Spleen (tissue), 13 donors: ENCODE measurements at places on chromosomes 6 and 20. TPM values are rescaled to one million over a fixed set of nuclear protein-coding genes. Genes with fewer than 3 reads are reported as not detected.

GRCh38 chr20:36541227-36541767, at the start of gene MYL9:
TSS of gene MYL9 (plus strand) at chr20:36541519. CDS start at chr20:36544885, 3,366 bp downstream.
- H3K27me3 ChIP-seq, result no peaks in the 10 kb centered on the region
- peak; percentile 92 for DNase-seq
- H3K27ac ChIP-seq, result peak within 1 kb of the TSS; percentile 86
- peaks cover 57% of the 10 kb centered on the region for H3K4me1 ChIP-seq
- H3K36me3 ChIP-seq, result no peaks in the 10 kb centered on the region

DNA sequence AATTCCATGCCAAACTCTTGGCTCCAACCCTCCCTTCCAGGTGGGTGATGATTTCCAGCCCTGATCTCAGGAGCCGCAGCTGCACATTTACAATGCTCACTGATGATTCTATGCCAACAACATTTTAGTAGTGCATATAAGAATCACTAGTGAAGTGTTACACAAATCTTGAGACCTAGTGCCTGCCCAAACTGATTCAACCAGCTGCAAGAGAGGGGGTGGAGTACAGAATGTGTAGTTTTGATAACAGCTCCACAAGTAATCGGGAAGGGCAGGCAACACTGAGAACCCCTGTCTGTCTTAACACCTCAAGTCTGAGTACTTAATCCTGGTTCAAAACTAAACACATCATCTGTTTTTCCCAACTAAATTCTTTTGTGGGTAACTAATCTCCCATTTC, 91.7 kb downstream of the PRDM1 start:
- no peaks in the 10 kb centered on the region for H3K36me3 ChIP-seq
- H3K27me3 ChIP-seq, result no peaks in the 10 kb centered on the region
- peaks cover 22% of the 10 kb centered on the region for H3K4me1 ChIP-seq
- no peak for DNase-seq
- no peak overlapping the region for H3K4me3 ChIP-seq

- H3K4me1 ChIP-seq, result peaks cover 10% of the 10 kb centered on the region
- DNase-seq, result no peak
- no peak overlapping the region for H3K27ac ChIP-seq
- no peaks in the 10 kb centered on the region for H3K27me3 ChIP-seq
- H3K4me3 ChIP-seq, result no peak overlapping the region
- no peaks in the 10 kb centered on the region for H3K36me3 ChIP-seq
Measured at GRCh38 chr6:108556250-108556649, 4.5 kb upstream of the FOXO3 start.

DNA sequence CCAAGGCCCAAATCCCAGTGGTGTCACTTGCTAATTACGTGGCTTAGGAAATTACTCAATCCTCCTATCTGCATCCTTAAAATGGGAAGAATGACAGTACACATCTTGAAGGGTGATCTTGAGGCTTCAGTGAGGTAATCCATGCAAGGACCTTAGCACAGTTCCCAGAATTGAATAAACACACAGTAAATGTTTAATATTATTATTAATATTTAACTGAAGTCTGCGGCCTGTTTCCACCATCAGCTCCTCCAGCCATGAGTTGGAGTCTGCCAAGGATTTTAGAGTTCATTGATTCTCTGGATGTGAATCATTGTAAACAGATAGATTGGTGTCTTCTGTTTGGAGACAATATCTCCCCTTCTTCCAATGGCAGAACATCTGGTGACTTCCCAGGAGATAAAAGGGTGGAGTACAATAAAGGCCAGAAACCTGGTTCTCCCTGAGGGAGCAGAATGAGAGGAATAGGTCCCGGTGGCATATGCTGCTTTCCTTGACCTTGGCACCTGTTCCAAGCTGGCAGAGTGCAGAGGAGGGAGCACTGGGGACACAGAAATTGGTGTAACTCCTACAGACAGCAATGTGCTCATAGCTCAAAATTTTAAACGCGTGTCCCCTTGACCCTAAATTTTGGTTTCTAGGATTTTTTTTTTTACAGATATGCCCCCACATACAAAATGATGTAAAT, 25.4 kb downstream of the UNC5CL start:
- H3K27ac ChIP-seq, result no peak overlapping the region
- no peaks in the 10 kb centered on the region for H3K27me3 ChIP-seq
- H3K4me3 ChIP-seq, result no peak overlapping the region
- no peaks in the 10 kb centered on the region for H3K36me3 ChIP-seq
- no peak for DNase-seq

- H3K4me3 ChIP-seq, result no peak overlapping the region
- peak overlapping the region; percentile 61 for H3K27ac ChIP-seq
- H3K36me3 ChIP-seq, result no peaks in the 10 kb centered on the region
- H3K27me3 ChIP-seq, result no peaks in the 10 kb centered on the region
- H3K4me1 ChIP-seq, result peaks cover 93% of the 10 kb centered on the region
- no peak for DNase-seq
Measured at GRCh38 chr6:158799051-158799792, 19.9 kb downstream of the EZR start.

DNA sequence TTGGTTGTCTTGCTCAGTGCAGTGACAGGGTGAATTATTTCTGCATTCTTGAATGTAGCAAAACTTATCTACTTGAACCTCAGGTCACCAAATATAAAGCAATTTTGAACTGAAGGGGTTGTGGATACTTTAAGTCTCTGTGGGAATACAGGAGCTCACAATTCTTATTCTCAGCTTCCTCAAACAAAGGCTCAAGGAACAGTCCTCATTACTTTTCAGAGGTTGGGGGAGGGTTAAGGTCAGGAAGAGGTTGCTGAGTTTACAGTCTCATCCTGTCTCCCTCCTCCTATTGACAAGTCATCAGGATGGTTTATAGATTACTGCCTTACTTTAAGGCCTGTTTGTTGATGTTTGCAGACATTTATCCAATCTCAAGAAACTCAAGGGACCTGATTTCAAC, 143.6 kb upstream of the SPACA1 start:
- H3K27me3 ChIP-seq, result no peaks in the 10 kb centered on the region
- H3K36me3 ChIP-seq, result no peaks in the 10 kb centered on the region
- H3K27ac ChIP-seq, result no peak overlapping the region
- H3K4me1 ChIP-seq, result peaks cover 34% of the 10 kb centered on the region

DNA sequence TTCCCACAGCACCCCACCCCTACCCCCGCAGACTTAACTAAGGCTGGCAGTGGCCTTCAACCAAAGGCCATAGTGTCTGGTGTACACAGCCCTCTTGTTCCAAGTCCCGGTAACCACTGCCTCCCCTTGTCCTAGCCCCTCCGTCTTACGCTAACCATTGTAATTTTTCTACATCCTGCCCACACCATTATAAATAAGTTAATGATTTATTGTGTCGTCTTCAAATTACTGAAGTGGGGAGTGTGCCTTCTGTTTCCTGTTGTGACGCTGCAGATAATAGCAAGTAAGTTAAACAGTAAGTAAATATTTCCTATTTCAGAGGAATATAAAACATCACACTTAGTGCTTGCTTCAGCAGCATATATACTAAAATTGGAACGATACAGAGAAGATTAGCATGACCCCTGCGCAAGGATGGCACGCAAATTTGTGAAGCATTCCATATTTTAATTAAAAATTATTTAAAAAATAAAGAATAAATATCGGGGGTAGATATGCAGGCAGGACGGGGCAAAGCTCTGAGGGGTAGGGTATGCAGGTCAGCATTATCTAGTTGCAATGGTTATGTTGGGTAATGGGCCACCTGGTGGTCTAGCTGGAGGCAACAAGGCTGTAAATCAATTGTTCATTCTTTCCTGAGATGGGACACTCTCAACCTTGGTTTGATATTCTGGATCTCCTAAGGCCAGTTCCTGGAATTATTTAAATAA, 15.1 kb downstream of the SRSF6 start:
- H3K27ac ChIP-seq, result no peak overlapping the region
- H3K27me3 ChIP-seq, result no peaks in the 10 kb centered on the region
- H3K36me3 ChIP-seq, result peaks cover 15% of the 10 kb centered on the region
- DNase-seq, result no peak
- no peaks in the 10 kb centered on the region for H3K4me1 ChIP-seq

GRCh38 chr6:34587325-34587724, 31.2 kb upstream of the SPDEF start:
- no peak overlapping the region for H3K27ac ChIP-seq
- no peak for DNase-seq
- peaks cover 4% of the 10 kb centered on the region for H3K4me1 ChIP-seq

- H3K4me1 ChIP-seq, result no peaks in the 10 kb centered on the region
- no peak overlapping the region for H3K27ac ChIP-seq
- H3K27me3 ChIP-seq, result no peaks in the 10 kb centered on the region
- no peaks in the 10 kb centered on the region for H3K36me3 ChIP-seq
- DNase-seq, result no peak
Measured at GRCh38 chr20:39632757-39633156, 670.6 kb downstream of the DHX35 start.

- H3K4me1 ChIP-seq, result no peaks in the 10 kb centered on the region
- no peaks in the 10 kb centered on the region for H3K36me3 ChIP-seq
- DNase-seq, result no peak
- no peak overlapping the region for H3K27ac ChIP-seq
Measured at GRCh38 chr6:138493413-138493812, 5.9 kb downstream of the NHSL1 start.

GRCh38 chr6:149941583-149942460, at the start of gene ULBP2:
TSS of gene ULBP2 (plus strand) at chr6:149942014. CDS start at chr6:149942073, 59 bp downstream.
- H3K4me1 ChIP-seq, result peaks cover 20% of the 10 kb centered on the region
- no peaks in the 10 kb centered on the region for H3K36me3 ChIP-seq
- peaks cover 67% of the 10 kb centered on the region for H3K27me3 ChIP-seq
- no peak within 1 kb of the TSS for H3K27ac ChIP-seq
- H3K4me3 ChIP-seq, result peak within 1 kb of the TSS; percentile 53
- DNase-seq, result peak; percentile 91

LY6G6C gene
- total RNA-seq, result 0.49 TPM

OXT gene
- total RNA-seq, result not detected
